ENCODE measurements at places on chromosomes 16 and 17. TPM values are rescaled to one million over a fixed set of nuclear protein-coding genes. Genes with fewer than 3 reads are reported as not detected.
A peak's percentile ranks its signal among the peaks of the same experiment; 100 is the strongest.

GRCh38 chr16:66315210-66315825 lies 51.2 kb upstream of the CDH5 start:
- peak; percentile 54 for DNase-seq
- H3K27ac ChIP-seq = no peak overlapping the region

- peaks cover 3% of the 10 kb centered on the region for H3K36me3 ChIP-seq
- H3K4me1 ChIP-seq = peaks cover 62% of the 10 kb centered on the region
- H3K4me3 ChIP-seq = no peak overlapping the region
- peak; percentile 15 for DNase-seq
These were observed 9.2 kb downstream of the FMNL1 start for GRCh38 chr17:45230787-45231480.

- H3K4me1 ChIP-seq = peaks cover 23% of the 10 kb centered on the region
- no peaks in the 10 kb centered on the region for H3K27me3 ChIP-seq
- no peak overlapping the region for H3K4me3 ChIP-seq
- H3K27ac ChIP-seq = no peak overlapping the region
- DNase-seq = no peak
These were observed 9.6 kb upstream of the P2RX1 start for GRCh38 chr17:3925684-3926485.

GRCh38 chr16:77191259-77191969 lies 424 bp downstream of the MON1B start:
- peak overlapping the region; percentile 94 for H3K4me3 ChIP-seq
- peaks cover 33% of the 10 kb centered on the region for H3K36me3 ChIP-seq
- no peak for DNase-seq
- H3K27me3 ChIP-seq = no peaks in the 10 kb centered on the region

- H3K27me3 ChIP-seq = no peaks in the 10 kb centered on the region
- H3K27ac ChIP-seq = no peak within 1 kb of the TSS
- peaks cover 6% of the 10 kb centered on the region for H3K36me3 ChIP-seq
- no peak within 1 kb of the TSS for H3K4me3 ChIP-seq
- H3K4me1 ChIP-seq = peaks cover 5% of the 10 kb centered on the region
- DNase-seq = no peak
These were observed at the start of gene GDPD3 for GRCh38 chr16:30113031-30113710. TSS of gene GDPD3 (minus strand) at chr16:30113537. CDS start at chr16:30113478, 59 bp downstream.

GRCh38 chr16:9906218-9906617 lies 276.0 kb downstream of the GRIN2A start:
- no peak overlapping the region for H3K4me3 ChIP-seq
- no peaks in the 10 kb centered on the region for H3K36me3 ChIP-seq
- H3K27me3 ChIP-seq = no peaks in the 10 kb centered on the region
- H3K27ac ChIP-seq = no peak overlapping the region
- H3K4me1 ChIP-seq = no peaks in the 10 kb centered on the region

- no peak for DNase-seq
- no peaks in the 10 kb centered on the region for H3K27me3 ChIP-seq
- no peak overlapping the region for H3K27ac ChIP-seq
- no peaks in the 10 kb centered on the region for H3K4me1 ChIP-seq
These were observed 29.7 kb downstream of the TIMM22 start for GRCh38 chr17:1026599-1026975.

DNA sequence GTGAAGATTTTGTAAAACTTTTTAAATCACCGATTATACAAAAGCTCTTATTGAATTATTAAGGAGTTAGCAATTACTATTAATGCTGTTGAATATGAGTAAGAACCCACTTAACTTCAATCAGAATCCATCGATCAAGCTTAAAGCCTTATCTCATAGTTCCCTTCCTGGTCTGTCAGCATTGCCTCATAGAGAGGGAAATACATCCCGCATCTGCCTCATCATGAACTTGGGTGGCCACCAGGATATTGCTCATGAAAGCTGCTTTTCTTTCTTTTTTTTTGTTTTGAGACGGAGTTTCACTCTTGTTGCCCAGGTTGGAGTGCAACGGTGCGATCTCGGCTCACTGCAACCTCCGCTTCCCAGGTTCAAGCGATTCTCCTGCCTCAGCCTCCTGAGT lies 66.7 kb downstream of the PIGL start:
- no peaks in the 10 kb centered on the region for H3K27me3 ChIP-seq
- no peak for DNase-seq
- H3K4me1 ChIP-seq = peaks cover 37% of the 10 kb centered on the region
- no peak overlapping the region for H3K27ac ChIP-seq

Gene PIPOX
- total RNA-seq = 15.0 TPM

Gene ARHGAP23
- total RNA-seq = 0.83 TPM
